ENCODE measurements at places on chromosomes 11 and 22. TPM values are rescaled to one million over a fixed set of nuclear protein-coding genes. Genes with fewer than 3 reads are reported as not detected.

NXPE2 gene
- not detected for total RNA-seq

SCN4B gene
- 3.5 TPM for total RNA-seq

RFPL2 gene
- 0.14 TPM for total RNA-seq

DEUP1 gene
- 0.14 TPM for total RNA-seq

PTPRCAP gene
- total RNA-seq, result 14.7 TPM

OR8H3 gene
- total RNA-seq, result not detected

DNA sequence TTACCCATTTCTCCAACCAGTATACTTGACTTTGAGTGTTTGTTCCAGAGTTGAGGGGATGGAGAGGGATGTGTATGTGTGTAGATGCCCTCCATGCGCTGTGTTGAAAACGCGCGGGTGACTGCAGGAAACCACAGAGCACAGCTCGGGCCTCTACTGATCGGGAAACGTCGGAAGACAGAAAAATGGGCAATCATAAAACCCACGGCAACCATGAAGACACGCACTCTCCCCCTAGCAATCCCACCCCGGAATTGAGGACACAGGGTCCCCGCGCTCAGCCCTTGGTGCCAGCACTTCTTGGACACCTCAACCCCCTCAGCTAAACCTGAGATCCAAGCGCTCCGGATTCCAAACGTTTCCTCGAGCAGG is 251 bp upstream of the UQCC3 start:
- no peak for DNase-seq

- no peak for DNase-seq
Observed at GRCh38 chr11:9057007-9057406, 34.4 kb downstream of the SCUBE2 start.

GRCh38 chr11:85823816-85824215 is 12.9 kb upstream of the SYTL2 start:
- DNase-seq, result no peak

DNA sequence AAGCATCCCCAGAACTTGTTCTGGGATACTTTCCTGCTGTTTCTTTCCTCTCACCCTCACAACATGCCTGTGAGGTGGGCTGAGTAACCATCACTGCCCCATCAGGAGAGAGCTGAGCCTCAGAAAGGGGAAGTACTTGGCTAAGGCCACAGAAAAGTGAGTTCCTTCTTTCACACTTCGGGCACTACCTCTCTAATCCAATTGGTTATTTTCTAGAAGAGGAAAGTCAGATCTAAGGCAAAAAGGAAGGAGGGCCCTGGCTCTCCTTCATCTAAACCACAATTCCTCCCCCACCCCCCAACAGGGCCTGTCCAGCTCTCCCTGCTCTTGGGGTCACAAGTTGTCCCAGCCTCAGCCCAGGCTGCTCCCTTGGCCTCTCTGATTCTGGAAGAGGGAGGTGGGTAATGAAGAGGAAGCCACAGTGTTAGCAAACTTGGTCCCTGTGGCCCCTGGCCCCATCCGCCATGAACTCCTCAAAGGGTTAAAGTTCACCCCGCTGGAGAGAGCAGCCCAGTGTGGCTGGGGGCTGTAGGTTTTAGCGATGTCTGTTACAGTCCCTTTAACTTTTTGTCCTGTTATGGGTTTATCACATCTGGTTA is 34.0 kb downstream of the SLC22A12 start:
- DNase-seq, result no peak

DNA sequence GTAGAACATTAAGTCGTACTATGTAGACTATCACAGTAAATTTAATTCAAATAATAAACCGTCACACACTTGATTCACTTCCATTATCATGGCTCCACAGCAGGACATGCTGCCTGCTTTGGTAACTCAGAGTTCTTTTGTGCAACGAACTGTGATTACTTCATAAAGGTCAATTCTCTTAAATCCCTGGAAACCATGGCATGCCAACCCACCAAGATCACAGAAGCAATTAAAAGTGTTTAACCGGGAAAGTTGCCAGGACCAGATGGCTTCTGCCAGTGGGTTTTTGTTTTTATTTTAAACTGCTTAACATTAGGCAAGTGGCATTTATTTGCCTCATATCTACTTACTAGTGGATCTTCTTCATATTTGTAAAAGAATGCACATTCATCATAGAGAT is 1162.1 kb downstream of the DLG2 start:
- no peak for DNase-seq

- no peak for DNase-seq
Observed at GRCh38 chr11:18526130-18526520, 617 bp downstream of the TSG101 start.

DNA sequence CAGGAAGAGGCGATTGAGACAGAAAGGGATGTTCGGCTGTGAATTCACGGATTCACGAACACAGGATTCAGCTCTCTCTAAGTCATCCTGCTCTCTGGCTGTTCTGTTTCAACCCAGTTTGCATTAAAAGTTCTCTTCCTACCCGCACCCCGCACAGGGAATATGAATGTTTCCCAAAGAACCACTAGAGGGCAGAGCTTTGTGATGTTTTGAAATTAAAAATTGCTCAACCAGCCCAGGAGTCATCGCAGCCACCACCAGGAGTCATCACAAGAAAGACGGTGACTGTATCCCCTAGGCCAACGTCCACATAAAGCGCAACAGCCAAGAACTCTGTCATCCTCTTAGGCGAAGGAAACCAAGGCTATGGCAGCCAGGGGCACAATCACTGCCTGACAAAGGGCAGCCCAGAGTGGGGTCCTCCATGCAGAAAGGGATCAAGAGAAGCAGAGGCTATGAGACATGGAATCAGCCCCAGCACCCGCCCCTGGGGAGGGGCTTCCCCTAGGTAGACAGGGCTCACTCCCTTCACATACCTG is 122.4 kb downstream of the WT1 start:
- DNase-seq, result no peak

- no peak for DNase-seq
Observed at GRCh38 chr11:79062814-79063762, 377.7 kb downstream of the TENM4 start.

DNA sequence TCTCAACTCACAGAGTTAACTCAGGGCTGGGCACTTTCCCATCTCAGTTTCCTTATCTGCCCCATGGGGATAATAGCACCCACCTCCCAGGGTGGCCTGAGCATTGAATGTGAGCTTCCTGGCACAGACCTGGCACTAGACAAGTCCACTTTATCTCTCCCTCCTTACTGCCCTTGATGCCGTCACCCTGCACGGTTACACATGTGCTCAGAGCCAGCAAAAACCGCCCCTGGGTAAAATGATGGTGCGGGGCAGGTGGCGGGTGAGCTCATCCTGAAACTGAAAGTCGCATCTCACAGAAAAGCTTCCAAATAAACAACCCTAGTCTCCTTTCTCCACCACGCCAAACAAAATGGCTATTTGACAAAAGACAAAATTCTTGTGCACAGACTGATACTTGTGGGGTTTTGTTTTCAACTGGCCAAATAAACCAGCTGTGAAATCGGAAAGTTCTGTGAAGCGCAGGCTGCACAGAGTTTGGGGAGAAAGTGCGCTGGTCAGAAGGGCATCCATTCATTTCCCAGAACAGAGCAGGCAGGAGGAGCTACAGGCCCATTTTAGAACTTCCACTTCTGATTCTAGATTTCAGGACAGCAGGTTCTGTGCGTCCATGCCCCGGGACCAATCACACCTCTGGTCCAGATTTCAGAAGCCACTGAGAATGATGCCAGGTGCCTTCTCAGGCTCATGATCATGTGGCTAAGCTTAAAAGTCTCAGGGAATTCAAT is 138.1 kb downstream of the SHANK2 start:
- no peak for DNase-seq

DNA sequence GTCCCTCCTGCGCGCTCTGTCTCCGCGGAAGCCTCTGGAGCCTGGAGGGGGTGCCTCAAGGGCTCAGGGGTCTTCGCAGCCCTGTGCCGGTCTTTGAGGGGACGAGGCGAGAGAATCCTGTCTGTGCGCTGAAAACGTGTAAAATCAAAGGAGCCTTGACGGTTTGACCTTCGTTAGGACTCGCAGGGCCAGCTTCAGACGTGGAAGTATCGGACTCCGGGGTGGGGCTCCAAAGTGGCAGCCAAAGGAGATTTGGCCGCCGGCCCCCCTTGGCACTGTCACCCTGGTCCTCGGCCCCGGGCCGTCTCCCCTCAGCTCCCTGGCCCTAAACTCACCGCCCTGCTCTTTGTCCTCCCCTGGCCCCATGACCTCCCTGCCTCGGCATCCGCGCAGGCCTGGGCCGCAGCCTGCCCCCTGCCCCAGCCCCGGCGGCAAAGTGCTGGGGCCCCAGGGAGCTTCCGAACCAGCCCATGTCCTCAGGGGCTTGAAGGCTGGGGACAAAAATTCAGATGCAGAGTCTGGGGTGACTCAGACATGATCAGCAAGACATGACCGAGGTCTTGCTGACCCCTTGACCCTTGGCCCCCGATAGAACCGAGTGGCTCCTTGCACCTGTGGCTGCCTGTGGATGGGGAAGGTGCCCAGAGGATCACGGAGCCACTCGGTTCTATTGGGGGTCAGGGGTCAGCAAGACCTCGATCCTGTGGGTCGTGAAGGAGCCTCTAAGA is 6.9 kb upstream of the PHRF1 start:
- DNase-seq, result no peak

GRCh38 chr22:21938906-21939305 is 13.7 kb downstream of the PPM1F start:
- DNase-seq, result no peak

DNA sequence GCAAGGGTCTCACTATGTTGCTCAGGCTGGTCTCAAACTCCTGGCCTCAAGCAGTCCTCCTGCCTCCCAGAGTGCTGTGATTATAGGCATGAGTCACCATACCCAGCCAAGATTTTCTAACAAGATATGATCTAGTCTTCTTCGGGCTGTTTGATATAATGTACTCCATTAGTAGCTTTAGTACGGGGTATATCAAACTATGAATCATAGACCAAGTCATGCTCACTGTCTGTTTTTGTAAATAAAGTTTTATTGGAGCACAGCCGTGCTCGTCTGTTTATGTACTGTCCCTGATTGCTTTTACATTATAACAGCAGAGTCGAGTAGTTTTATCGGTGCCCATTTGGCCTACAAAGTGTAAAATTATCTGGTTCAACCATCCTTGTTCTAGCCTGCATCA is 43.9 kb upstream of the GRIK4 start:
- no peak for DNase-seq

- no peak for DNase-seq
Observed at GRCh38 chr22:23197836-23198235, 17.5 kb downstream of the BCR start.

- DNase-seq, result no peak
Observed at GRCh38 chr11:85989746-85990145, 79.1 kb downstream of the PICALM start.

GRCh38 chr11:6627762-6628241 is 8.6 kb upstream of the TPP1 start:
- no peak for DNase-seq

GRCh38 chr11:134150195-134150903 is 73.4 kb downstream of the NCAPD3 start:
- no peak for DNase-seq

- no peak for DNase-seq
Observed at GRCh38 chr11:95684170-95684569, 105.4 kb downstream of the FAM76B start.

GRCh38 chr11:17506942-17507341 is 30.3 kb upstream of the ABCC8 start:
- DNase-seq, result no peak

DNA sequence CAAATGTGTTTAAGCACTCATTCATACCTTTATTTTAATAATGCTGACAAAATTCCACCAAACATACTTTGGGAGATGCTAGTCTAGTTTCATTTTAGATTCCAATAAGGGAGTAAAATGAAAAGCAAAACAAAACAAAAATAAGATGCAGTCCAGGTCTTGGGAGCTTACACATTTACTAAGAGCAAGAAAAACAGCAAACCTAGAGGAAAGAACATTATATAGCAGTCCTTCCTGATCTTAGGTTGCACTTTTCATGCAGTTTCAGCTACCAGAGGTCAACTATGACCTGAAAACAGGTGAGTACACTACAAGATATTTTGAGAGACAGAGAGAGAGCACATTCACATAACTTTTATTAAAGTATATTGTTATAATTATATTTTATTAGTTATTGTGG is 1100.9 kb downstream of the DLG2 start:
- DNase-seq, result no peak

DNA sequence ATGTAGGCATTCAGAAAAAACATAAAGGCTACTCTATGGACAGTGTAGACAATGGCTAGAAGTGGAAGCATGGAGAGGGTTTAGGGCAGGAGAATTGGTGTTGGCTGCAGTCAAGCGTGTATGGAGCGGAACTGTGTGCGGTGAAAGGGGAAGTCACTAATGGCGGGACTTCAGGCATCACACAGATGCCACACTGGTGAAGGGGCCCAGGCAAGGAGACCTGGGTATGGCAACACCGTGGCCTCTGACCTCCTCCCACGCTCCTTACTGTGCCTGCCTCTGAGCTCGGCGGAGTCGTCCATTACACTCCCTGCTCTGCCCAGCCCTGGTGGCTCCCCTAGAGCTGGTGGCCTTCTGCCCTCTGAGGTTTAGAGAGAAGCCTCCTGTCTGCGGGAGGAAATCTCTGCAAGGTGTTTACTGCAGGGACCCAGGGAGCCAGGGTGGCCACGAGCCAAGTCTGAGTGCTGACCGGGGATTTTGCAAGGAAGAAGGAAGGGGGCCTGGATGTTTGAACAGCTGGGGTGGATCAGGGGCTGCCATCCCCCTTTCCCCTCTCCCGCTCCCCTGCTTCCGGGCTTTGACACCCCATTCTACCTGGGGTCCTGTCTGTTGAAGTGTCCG is 75.1 kb upstream of the TSPAN18 start:
- no peak for DNase-seq

Measured in mucosa of gallbladder (tissue), 1 donor.